ENCODE measurements at places on chromosomes 6 and 20.

GRCh38 chr6:142172758-142173157 is 25.7 kb downstream of the VTA1 start:
- DNase-seq, result no peak

DNA sequence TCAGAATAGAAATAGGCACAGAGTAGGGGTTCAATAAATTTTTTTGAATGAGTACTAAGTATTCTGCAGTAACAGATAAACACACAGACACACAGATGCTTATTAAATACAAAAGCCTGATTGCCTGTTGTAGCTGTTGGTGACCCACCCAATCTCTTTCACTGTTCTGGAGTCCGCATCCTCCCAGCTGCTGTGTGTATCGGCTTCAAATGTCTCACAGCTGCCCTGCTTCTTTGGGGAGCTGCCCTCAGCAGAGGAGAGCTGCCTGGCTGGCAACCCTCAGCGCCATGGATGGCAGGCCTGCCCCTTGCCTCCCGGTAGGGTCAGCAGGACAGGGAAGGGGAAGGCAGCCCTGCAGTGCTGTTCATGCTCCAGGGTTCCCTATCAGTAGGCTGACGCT is 85.9 kb upstream of the PRND start:
- DNase-seq, result no peak

DNA sequence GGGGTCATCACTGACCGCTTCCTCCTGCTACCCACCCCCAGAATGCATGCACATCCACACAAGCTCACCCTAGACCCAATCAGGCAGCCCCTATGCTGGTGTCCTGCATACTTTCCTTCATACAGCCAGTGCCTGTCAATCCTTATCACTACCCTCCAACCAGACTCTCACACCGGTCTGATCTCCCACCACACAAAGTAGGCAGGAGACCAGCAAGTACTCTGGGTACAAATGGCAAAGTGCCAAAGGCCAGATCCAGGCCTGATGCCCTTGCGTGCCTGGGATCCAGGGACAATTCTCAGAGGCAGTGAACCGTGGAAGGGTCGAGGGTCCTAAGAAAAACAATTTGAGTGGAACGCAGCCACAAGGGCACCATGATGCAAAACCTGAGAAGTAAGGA is 114.2 kb downstream of the HIVEP2 start:
- DNase-seq, result no peak

GRCh38 chr6:13579911-13580310 is 5.5 kb downstream of the SIRT5 start:
- DNase-seq, result no peak

DNA sequence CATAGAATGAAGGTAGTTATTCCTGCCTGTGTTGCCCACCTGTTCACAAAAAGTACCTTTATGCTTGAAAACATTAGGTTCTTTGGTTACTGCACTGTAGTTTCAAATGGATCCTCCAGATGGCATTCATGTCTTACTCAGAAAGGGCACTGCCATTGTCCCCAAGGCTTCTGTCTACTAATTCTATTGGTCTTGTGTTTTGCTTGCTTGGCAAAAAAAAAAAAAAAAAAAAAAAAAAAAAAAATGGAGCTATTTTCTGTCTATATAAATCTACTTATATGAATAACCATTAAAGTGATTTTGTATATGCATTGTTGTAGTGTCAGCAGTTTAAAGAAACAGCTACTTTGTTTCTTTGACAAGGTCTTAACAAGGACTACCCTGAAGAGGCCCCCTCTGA is 12.7 kb upstream of the EFHC1 start:
- no peak for DNase-seq

DNA sequence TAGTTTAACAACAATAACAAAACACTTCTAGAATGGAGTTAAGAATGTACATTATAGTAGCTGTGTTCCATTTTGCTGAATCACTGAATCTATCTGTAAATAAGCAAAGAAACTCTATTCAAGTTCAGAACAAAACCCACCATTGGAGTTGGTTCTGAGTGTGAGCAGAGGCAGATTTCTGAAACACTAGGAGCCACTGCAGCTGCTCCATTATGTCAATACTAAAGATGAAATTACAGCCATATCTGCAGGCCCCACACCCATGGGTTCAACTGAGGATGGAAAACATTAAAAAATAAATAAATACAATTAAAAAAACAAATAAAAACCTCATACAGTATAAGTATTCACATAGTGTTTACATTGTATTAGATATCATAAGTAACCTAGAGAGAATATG is 91.0 kb downstream of the REPS1 start:
- DNase-seq, result no peak

- no peak for DNase-seq
These were observed 207.7 kb downstream of the TBX18 start for GRCh38 chr6:84556541-84557335.

- DNase-seq, result no peak
These were observed 92.9 kb upstream of the SHLD1 start for GRCh38 chr20:5657190-5657875.

DNA sequence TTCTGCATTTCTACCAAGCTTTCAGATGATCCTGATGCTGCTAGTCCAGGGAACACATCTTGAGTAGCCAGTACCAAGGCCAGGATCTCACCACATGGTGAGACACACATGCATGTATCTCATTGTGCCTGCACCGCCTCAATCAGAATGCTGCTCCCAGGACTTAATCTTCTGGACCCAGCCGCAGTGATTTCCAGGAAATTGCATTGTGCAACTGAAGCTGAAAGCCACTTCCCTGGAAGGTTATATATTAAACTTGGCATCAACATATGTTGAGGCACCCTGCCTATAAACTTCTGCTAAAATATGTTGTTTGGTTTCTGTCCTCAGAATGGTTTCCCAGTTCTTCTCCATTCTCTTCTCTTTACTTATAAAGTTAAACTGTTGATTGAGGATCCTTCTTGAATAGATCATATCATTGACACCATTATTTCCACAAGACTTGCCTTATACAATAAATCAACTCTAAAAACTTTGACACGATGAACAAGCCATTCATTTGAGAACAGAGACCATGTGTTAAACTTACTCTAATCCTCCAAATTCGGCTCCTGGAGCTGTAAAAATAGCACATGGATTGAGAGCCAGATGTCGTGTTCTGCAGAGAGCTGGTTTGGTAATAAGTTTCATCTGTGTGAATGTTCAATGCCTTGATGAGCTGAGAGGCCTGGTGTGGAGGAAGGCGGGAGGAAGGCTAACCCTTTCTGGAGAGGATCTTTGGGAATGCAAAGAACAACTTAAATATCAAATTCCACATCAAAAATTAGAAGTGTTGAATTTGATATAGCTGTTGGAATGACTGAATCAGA is 65.0 kb upstream of the PCSK2 start:
- DNase-seq, result no peak

DNA sequence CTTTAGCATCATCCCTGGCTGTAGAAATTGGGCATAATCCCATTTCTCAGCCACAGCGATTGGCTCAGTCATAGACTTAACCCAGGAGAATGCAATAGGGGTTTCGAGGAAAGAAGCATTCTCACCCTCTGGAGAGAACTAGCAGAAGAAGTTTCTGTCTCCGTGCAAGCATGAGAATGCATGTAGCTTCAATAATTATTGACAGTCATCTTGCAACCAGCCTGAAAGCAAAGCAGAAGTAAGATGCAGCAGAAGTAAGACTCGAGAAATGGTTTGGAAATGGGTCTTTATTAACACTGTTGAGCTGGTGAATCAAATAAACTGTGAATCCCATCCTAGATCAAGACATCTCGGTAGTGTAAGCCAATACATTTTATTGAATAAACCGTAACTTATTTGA is 828.8 kb upstream of the GJE1 start:
- no peak for DNase-seq

DNA sequence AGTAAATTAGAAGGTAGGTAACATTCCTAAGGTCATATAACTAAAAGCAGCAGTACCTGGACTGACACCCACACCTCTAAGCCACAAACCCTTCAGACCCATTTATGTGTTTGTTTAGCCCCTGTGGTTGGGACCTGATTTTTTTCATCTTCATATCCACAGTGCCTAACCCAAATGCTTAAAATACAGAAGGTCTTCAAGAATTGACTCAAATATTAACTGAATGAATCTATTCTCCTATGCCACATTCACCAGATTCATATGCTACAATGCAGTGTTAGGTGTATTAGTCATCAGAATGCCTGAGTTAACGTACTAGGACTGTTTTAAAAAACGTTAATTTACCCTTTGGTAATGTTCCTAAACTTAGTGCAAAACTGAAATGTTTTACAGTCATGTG is 124.8 kb downstream of the AHI1 start:
- DNase-seq, result no peak

DNA sequence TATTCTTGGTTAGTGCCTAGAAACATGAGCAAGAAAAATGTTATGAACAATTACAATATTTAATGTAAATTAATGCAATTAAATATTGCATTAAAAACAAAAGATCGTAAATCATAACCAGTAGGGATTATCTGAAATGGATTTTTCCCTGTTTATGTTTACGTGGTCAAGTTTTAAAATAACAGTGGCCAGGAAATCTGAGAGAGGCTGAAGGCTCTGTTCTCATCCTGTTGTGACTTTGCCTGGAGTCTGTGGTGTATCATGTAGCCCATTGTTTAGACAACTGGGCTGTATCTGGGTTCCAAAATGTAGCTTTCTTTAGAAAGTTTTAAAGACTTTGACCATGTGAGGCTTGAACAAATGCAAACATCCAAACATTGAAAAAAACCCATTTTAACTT is 2.4 kb downstream of the MYO6 start:
- no peak for DNase-seq

- no peak for DNase-seq
These were observed 246.7 kb downstream of the CD109 start for GRCh38 chr6:73942592-73943186.

All from activated CD8-positive, alpha-beta memory T cell treated with anti-CD3 and anti-CD28 coated beads, Interleukin-2, amount 50 U/mL, for 4 hours (primary cell).